ENCODE measurements at places on chromosomes 2 and 18.

DNA sequence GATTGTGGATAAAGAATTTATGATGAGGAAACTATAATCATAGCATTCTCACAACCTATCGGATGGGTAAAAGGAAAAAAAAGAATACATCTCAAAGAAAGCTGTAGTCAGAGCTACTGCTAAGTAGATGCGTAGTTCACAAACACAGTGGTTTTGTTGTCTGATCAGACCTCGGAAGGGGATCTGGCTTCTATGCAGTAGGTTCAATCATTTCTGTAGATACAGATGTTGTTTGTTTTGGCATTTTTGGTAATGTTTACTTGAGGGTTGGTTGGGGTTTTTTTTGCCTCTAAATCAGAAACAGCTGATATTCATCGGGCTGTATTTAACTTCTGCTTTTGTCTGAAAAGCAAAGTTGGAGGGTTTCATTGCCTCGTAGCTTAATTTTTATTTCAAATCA, 42.1 kb downstream of the NPAS2 start:
- DNase-seq = no peak

GRCh38 chr2:72126186-72127100, 21.2 kb downstream of the CYP26B1 start:
- no peak for DNase-seq

DNA sequence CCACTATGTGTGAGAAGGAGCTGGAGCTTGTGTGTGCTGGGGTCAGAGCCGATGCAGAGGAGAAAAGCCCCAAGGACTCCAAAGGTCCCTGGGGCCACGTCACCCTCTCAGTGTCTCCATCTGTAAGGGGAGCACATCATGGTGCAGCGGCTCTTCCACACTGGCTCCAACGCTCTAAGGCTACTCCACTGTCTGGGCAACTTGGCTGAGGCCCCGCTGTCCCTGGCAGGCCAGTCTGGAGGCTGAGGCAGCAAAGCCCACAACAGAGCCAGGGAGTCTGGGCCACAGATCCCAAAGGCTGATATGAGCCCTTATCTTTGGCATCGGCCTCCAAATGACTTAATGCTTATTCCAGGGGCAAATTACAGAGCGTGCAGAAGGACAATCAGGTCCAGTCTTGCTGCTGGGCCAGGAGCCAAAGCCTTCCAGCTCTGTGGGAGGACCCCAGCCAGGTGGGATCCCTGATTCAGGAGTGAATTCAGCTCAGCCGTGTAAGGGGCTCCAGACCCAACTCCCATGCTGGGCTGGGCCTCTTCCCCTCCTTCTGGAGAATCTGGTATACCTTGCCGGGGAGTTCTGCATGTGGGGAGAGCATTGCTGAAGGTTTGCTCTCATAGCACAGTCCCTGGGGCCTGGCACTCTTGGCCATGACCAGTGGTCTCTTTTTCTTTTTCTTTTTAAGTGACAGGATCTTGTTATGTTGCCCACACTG, 1.8 kb upstream of the DUSP2 start:
- DNase-seq = no peak

GRCh38 chr2:183950673-183951072, 647.7 kb upstream of the ZNF804A start:
- DNase-seq = no peak

DNA sequence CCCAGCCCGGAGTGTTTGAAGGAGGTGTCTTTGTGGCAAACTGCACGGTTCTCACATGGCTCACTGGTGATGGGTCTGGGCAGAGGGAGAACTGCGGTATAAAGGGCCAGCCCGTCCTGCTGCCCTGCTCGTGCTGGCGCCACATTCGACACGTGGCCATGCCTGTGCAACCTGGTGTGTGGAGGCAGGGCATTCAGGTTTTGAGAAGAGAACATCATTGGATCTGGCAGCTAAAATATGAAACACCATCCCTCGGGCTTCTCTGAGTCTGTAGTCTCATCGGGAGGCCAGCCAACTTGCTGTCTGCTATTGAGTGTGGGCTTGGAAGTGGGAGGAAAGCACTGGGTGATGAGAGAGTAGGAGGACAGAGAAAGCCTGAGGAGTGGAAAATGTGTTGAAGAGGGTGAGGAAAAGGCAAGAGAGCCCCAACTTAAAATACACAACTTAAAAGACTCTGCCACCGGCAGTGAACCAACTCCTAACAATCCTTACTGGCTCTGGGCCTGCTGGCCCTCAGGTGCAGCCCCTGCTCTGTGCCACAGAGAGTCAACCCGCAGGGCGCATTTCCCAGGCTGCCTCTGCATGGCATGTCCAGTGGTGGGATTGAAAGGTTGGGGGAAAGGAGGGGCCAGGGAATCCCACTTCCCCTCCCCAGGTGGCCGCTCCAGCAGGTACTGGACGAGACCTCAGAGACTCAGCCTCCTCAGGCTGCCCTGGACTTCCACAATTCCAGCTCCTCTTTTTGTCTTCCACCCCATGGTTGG, 112.7 kb upstream of the DLX2 start:
- DNase-seq = no peak

- no peak for DNase-seq
These were observed 35.5 kb upstream of the AQP4 start for GRCh38 chr18:26901020-26901419.

GRCh38 chr2:178044836-178045235, 27.7 kb downstream of the PDE11A start:
- DNase-seq = no peak

DNA sequence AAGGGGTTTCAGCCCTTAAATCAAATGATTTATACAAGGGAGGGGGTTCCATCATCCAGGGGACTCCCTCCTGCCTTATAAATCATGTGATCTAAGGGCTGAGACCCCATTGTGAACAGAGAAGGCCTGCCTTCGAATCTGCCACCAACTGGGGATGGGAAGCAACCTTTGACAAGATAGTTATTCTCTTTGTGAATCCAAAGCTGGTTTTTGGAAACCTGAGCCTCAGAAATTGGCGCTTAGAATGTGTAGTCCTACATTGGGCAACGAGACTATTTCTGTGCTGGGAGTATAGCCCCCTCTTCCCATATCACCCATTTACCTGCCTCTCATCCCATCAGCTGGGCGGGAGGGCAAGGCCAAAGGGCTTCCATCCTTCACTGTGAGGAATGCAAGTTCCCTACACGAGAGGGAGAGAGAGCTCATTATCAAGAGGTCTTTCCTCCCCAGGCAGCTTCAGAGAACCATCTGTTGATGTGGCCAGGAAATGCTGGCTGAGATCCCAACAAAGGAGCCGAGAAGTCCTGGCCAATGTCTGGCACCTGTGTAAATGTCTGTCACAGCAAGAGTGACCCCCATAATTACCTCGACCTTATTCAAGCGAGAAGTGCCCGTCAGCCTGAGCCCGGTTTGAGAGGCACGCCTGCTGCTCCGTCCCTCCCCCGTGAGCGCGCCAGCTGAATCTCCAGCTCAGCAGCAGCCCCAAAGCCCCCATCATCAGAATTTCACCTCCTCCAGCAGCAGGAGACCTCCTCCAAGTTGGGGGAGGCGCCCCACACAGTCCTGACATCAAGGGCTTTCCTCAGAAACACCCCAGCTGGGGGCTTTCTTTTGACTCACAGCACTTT, 48.4 kb upstream of the APCDD1 start:
- DNase-seq = no peak

DNA sequence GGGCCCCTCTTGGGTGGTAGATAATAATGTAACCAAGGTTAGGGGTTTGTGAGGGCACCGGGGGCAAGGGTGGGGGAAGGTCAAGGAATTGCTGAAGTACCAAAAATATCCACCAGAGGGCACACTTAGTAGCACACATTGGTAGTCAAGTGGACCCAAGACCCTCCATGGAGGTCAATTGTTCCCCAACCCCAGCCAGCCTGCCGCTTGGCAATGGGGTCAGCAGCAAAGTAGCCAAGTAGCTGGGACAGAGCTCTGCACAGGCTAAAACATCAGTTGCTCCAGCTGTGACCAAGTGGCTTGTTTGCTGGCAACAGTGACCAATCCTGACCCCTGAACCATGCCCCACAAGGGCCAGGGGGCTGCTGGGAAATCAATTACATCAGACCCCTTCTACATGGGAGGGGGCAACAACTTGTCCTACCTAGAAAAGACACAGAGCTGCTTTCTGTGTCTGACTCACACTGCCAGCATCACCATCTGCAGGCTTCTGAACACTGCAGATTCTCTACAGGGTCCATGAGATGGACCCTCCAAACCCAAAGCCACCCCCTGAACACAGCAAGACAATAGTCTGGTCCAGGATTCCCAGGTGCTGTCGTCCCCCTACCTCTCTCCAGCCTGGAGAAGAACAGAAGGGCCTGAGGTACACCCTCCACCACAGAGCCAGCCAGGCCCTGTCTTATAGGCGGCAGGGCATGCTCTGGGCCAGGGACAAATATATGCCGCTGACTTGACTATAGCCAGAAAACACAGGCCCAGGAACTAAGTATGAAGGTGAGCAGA, 76.0 kb downstream of the EMX1 start:
- DNase-seq = no peak

GRCh38 chr2:112701052-112701451, 19.8 kb upstream of the NT5DC4 start:
- DNase-seq = no peak

GRCh38 chr2:11104794-11105660, 50.2 kb upstream of the SLC66A3 start:
- no peak for DNase-seq

- no peak for DNase-seq
These were observed 114.5 kb downstream of the ERBB4 start for GRCh38 chr2:212424082-212424481.

GRCh38 chr2:234603619-234604018, 106.7 kb upstream of the ARL4C start:
- no peak for DNase-seq

DNA sequence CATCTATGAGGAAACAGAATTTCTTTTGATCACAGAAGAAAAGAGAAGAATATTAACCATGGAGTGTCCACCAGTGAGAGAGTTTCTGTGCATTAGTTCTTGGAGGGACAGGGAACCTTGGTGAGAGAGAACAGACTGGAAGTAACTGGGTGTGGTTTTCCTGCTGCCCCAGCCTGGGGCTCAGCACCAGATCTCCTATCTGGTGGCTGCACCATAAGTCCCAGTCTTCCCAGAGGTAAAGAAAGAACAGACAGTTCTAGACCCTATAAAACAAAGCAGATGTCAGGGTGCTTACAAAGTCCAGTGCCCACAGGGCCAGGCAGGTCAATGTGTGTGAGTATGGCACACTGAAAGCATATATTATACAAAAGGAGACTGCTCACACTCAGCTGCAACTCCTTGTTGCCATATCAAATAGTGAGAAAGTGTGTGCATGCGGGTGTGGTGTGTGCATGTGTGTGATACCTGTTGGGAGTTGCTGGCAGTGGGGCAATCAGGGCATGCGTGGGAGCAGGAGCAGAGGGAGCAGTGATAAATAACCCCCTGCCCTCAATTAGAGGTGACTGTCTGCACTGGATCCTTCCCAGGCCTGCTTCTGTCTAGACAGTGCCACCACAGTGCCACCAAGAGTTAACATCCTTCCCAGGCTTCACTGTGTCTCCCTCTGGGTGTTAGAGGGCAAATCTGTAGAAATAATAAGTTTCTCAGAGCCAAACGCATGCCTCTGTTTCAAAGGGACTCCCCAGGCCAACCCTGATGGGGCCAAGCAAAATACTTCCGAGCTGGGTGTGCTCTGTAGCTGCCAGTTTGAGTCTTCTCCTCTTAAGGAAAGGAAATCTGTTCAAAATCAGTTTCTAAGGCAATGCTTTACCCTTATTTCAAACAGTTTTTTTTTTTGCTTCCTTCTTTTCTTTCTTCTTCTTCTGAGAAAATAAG, 45.7 kb downstream of the RDH14 start:
- DNase-seq = no peak

DNA sequence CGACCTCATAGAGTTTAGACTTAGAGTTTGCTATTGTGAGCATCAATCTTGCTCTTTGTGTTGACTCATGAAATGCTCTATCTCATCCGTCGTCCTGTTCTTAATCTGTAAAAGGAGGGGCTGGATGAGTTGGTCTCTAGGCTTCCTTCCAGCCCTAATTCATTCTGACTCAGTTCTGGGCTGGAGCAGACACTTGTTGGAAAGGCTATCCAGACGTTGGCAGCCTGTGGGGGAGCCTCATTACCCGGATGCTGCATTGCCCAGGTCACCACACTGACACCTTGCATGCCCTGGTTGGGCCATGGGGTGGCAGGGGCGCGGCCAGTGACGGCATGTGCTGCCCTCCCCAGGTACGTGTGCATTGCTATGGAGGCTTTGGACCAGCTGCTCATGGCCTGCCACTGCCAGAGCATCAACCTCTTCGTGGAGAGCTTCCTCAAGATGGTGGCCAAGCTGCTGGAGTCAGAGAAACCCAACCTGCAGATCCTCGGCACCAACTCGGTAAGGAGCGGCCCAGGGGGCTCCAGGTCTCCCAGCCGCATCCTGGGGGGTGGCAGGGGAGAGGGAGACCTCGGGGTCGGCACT, 61.5 kb downstream of the EFR3B start:
- DNase-seq = no peak

DNA sequence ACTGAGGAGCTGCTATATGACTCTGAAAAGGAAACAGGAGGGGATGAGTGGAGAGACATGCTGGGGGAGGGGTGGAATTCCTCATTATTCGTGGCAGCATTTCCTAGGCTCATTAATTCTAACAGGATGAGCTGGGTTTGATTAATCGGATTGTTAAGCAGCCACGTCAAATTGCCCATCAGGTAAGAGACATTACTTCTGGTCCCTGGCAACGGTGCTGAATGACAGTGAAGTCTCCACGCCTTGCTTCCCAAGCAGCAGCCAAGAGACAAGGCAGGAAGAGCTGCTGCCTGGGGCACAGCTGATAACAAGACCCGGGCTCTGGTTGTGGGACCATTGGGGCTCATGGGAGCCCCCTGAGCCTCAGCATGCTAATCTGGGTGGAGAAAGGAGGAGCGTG, 86.6 kb downstream of the MARCHF4 start:
- DNase-seq = no peak

Data from caudate nucleus (tissue), 63 donors.